ENCODE measurements at places on chromosomes 6 and 20.
A peak's percentile ranks its signal among the peaks of the same experiment; 100 is the strongest.

DNA sequence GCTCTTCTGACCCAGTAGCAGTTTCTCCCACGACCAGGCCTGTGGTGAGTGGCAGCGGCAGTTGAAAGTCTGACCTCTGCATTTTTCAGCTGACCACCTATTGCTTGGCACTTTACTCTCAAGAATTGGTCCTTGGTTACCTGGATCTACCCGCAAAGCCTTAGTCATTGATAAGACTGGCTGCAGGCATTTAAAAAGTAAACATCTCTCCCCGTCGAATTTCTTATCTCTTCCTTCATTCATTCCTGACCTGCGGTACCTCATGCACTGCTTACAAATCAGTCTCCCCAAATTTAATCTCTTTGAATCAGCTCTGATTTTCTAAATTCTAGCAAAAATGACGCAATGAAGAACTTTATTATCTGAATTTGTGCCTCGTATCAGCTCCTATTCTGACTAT lies 26.1 kb upstream of the IPCEF1 start:
- DNase-seq = no peak

DNA sequence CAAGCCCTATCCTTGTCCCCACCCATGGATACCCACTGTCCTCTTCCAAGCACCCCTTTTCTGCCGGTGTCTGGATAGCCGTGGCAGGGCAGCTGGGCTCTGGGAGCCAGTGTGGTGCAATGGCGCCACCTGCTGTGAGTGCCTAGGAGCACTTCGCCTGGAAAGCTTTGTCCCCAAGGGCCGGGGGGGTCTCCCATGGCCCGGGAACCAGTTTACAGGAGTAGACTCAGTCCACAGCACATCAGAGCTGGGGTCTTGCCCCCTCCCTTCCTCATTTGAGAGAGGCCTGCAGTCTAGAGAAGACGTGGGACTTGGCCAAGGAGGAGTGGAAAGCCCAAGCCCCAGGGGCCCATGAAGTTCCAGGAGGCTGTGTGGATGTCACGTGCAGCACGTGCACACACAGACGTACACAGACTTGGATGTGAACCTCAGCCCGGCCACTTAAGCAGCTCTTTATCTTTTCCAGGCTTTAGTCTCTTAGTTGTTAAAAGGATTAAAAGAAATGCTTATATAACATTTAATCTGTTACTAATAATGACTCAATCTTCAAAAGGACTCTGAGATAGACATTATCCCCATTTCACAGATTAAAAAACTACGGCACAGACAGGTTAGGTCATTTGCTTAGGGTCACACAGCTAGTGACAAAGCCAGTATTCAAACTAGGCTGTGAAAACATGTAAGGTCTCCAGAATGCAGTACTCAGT lies 40.9 kb upstream of the CDH22 start:
- DNase-seq = peak; percentile 46

- DNase-seq = no peak
Measured at GRCh38 chr20:1786486-1786885, 108.7 kb upstream of the SIRPA start.

GRCh38 chr20:54115172-54115854 lies 44.9 kb upstream of the BCAS1 start:
- DNase-seq = no peak

DNA sequence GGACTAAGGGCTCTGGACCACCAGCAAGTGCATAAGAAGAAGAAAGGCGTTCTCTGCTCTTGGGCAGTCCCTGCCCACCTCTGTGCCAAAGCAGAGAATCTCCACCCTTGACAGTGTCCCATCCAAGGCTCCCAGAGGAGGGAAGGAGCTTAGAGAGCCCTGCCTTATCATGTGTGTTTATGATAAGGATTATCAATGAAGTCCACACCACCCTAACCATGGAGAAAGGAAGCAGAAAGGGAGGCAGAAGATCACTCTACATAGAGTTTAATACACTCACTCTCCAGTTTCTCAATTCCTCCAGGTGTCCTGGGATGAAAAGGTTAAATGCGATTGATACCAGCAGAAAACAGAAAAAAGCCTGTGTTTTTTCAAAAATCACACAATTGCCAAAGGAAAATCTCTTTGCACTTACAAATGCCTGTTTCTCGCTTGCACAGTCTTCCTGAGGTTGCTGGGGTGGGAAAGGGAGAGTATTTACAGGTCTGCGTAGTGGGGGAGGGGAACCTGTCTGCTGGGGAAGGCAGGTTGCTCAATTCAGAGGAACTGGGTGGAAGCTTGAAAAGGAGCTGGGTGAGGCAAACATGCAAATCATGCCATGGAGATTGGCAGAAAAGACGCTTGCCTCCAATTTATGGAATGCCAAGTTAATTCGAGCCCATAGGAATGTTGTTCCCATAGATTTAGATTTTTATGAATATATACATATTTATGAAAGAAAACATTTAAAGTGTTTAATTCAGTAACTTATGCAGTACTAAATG lies 104.0 kb downstream of the EYA2 start:
- no peak for DNase-seq

DNA sequence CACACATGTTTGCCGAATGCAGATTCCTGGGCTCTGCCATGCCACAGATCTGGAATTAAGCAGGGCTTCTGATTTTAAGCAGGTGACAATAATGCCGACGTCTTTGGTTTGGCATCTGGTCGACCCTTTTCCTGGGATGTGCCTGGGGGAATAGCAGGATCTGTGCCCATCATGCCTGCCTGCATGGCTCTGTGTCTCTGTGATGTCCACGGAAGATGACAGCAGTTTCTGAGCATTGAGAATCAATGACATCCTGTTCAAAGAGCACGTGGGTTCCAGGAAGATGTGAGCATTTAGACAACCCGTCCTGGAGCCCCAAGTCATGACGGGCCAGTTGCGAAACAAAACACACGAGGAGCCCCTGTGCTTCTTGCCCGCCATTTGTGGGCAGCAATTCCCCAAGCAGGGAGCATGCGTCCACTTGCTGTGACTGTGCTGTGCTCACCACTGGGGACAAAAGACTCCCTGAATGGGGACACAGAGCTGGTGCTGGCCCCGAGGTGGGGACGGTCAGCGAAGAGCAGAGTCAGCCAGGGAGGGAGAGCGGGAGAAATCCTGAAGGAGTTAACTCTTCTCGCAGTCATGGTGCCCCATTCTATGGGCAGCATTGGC lies 110.1 kb downstream of the ERMARD start:
- no peak for DNase-seq

GRCh38 chr20:56249244-56249955 lies 868 bp downstream of the MC3R start:
- peak; percentile 15 for DNase-seq

GRCh38 chr6:35362200-35362599 lies 19.8 kb downstream of the PPARD start:
- DNase-seq = no peak
